Myocyte (in vitro differentiated cells): ENCODE measurements at places on chromosomes 5 and 9. TPM values are rescaled to one million over a fixed set of nuclear protein-coding genes. Genes with fewer than 3 reads are reported as not detected.

The PPIC gene
- 44.3 and 57.6 TPM in 2 replicates for total RNA-seq

DNA sequence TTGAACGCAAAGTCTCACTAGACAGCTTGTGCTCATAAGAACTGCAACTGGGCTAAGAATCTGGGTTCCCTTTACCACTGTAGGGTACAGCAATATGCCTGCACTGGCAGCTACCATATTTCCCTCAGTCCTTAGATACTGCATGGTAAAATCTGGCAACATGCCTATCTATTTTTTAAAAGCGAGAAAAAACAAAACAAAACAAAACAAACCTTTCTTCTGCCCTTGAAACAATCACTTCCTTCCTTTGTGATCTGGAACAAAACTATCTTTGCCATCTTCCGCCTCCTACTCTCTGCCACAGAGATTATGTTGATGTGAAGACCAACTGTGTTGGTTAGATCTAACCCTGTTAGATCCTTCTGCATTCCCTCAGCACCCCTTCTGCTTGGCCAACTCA lies 242.9 kb downstream of the EBF1 start:
- no peak for DNase-seq

DNA sequence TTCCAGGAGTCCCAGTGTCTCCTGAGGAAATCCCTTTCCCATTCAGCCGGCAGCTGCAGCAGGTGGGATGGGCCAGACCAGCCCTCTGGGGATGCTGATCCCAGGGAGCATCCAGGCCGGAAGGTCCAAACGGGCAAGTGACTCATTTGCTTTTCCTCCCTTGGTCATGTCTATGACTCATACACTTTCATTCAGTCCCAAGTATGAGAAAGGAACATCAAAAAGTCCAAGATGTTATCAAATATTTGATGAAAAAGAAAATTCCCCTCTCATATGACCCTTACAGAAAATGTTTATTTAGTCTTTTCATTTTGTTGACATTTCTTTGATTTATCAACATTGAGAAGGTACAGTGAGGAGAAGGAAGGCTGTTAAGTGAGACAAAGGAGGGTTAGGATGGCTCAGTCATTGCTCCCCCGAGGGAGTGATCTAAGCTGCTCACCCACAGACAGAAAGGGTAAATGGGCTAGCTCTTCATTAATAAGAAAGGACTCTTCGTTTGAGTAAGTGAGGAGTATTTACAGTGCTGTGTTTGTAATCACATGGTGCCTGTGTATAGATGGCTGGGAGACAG lies 117.6 kb upstream of the ANKRD55 start:
- DNase-seq: peak; percentile 95

GRCh38 chr5:31096238-31096865 lies 97.1 kb upstream of the CDH6 start:
- no peak for DNase-seq

DNA sequence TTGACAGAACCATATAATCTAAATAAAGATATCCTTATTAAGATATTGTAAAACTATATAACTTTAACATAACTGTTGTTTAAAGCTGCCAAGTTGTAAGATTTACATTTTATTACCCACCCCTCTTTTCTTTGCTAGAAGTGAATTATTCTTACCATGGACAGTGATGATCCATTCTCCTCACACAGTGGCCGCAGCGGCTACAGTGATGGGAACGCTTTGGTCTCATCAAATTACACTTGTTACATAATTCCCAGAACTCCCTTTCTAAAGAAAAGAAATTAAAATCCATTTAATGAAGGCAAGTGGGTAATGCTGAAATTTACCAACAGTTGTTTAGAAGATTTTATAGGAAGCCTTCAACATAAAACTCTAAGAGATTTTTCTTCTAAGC lies 31.2 kb downstream of the ZDHHC21 start:
- no peak for DNase-seq

DNA sequence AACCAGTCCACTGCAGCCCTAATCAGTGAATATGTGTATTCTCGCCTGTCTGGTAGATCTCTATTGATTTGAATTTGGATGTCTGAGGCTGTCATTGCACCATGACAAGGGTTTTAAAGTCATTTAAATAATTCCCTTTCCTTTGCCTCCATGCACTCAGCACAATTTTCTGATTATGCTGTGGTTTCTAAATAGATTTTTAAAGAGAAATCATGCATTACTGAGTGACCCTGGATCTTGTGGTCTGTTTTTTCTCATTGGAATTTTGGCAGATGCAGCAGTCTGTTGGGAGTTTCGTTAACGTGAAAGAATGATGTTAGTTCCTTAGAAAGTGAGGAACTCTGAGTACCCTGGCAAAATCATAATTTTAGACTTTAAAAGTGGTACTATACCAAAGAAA lies 396.0 kb downstream of the LRRC70 start:
- no peak for DNase-seq
